Stimulated activated CD8-positive, alpha-beta memory T cell treated with anti-CD3 and anti-CD28 coated beads, Interleukin-7, amount 100 ng/mL, for 48 hours (primary cell): ENCODE measurements at places on chromosomes 7 and 10.

DNA sequence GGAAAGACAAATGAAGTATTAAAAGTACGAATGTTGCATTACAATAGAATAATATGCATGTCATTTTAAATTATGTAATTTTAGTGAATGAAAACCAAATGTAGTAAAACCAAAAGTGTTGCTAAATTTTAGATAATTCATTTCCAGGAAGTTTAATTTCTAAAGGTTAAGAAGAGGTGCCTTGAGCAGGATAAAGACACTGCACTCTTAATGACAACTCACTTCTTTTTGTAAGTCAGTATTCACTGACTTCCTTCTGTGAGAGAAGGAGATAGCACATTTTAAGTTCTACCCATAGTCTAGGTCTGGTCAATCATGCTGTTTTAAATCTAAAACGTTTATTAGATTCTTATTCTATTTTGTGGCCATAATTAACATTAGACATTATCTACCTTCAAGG is 160.2 kb downstream of the CRPPA start:
- DNase-seq, result no peak

GRCh38 chr10:27252267-27253000 is 11.8 kb upstream of the ACBD5 start:
- DNase-seq, result peak; percentile 72

GRCh38 chr10:103861505-103861904 is 6.1 kb upstream of the SH3PXD2A start:
- no peak for DNase-seq

DNA sequence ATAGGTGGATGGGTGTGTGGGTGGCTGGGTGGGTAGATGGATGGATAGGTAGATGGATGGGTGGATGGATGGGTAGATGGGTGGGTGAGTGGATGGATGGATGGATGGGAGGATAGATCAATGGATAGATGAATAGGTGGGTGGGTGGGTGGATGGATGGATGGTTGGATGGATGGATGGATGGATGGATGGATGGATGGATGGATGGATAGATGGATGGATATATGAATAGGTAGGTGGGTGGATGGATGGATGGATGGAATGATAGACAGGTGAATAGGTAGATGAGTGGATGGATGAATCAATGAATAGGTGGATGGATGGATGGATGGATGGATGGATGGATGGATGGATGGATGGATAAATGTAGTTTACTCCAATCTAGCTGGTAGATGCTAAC is 52.7 kb downstream of the FRMPD2 start:
- DNase-seq, result no peak

DNA sequence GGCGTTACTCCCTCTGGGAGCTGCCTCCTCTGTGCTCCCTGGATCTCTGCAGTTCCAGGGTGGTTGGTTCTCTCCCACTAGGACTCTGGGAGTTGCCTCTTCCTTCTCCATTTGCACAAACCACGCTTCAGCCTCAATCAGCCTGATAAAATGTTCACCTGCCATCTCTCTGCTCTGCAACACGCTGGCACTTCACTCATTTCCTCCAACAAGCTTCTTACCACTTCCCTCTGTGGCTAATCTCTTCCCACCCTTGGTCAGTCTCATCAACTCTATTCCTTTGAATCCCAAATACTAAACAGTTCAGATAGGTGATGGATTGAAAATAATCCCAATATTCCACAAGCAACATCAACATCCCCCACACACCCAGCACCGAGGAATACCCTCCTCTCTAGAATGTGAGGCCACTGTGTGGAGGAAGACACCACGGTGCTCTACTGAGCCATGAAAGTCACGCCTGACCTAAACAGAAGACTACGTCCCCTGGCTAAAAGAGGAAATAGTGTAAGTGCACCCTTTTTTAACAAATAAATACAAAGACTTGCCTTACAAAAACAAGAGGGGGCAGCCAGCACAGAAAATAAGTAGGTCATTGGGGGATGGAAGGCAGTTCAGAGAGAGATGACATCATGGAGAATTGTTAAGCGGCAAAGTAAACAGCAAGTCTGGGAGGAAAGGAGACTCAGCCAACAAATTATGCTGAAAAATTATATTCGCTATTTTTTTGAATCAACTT is 1.9 kb upstream of the FAM170B start:
- DNase-seq, result no peak

GRCh38 chr7:15470825-15471668 is 90.8 kb downstream of the AGMO start:
- no peak for DNase-seq

GRCh38 chr10:88832376-88832775 is 19.3 kb downstream of the ANKRD22 start:
- DNase-seq, result no peak

DNA sequence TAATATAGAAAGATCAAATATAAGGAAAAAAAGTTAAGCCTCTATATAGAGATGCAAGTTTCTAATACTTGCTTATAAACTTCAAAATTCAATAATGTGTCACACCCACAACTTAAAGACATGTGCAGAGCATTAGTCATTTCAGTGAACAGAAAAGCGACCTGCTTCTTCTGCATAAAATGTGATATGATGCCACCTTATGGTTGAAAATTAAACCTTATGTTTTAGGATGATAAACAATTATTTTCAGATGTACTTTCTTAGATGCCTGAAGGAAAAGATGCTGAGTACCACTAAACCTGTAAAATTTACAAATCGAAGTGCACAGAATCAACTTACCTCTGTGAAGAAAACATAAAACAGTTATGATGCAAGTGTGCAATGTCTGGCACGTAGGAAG is 96.0 kb downstream of the MTERF1 start:
- no peak for DNase-seq

- DNase-seq, result no peak
These were observed 202.6 kb upstream of the NRP1 start for GRCh38 chr10:33537066-33537465.

GRCh38 chr10:86265895-86266259 is 100.7 kb downstream of the GRID1 start:
- no peak for DNase-seq

- no peak for DNase-seq
These were observed 205.8 kb upstream of the SLC26A5 start for GRCh38 chr7:103651593-103652377.

DNA sequence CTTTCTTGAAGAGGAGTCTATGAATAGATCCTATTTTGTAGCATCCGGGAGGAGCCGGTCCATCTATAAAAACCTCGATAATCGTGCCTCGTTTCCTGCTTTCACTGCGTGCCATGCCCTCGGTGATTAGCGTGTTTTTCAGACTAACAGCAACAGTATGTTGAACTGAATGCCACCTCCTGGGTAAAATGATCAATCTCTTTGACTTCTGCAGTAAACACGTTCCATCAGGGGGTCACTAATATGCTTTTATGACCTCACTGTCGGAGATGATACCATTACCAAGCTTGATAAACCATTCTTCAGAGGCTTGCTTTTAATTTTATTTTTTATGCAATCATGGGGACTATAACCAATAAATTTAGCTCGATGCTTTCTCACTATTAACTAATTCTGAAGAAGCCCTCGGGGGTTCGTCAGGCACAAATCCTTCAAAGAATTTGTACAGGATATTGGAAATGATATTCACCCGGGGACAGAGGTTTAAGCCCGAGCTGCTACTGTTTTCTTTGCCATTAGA is 228.3 kb downstream of the ADARB2 start:
- no peak for DNase-seq

DNA sequence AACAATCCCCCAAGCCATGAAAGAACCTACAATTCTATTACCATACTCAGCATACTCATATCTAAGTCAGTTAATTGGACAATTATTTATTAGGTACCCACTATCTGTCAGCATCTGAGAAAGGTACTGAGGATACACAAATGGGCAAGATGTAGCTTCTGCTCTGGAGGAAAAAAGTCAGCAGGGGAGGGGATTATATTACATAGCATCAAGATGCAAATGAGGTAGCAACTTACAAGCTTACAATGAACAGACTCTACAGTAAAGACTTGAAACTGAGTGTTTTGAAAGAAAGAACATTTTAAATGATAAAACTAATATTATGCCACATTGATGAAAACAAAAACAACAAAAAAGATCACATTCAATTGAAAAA is 10.8 kb upstream of the CUBN start:
- no peak for DNase-seq

GRCh38 chr7:107746006-107746405 is 2.1 kb downstream of the CBLL1 start:
- DNase-seq, result no peak

GRCh38 chr10:99457813-99458212 is 27.4 kb upstream of the GOT1 start:
- no peak for DNase-seq
